Stimulated activated CD8-positive, alpha-beta memory T cell treated with anti-CD3 and anti-CD28 coated beads, Interleukin-15, amount 100 ng/mL, for 4 hours (primary cell): ENCODE measurements at places on chromosomes 7 and 10.

DNA sequence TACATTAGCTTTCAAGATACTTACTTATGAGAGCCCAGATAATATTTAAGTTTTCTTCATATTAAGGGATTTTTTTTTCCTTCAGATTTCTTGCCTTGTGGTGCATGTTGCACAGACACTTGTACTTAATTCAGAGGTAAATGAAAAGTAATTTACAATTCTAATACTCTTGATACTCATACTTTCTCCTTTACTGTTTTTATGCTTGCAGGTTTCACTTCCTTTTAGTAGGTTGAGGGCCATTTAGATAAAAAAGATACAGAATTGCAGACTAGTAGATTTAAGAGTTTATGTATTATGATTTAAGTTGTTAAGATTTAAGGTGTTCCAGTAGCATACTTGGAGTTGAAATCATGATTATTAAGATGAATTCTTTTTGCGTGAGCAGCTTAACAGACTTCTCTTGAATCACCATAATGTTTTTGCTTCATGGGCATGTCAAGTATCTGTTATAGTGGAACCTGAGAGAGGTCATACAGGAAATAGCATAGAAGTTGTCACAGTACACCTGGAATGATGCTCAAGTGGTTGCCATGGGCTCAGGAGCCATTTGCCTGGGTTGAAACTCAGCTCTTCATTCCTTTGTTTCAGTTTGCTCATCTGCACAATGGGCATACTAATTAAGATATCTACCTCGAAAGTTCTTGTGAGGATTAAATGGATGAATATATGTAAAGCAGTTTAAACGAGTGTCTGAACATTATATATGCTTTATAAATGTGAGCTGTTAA, 174.8 kb upstream of the PRPS1L1 start:
- DNase-seq = no peak

DNA sequence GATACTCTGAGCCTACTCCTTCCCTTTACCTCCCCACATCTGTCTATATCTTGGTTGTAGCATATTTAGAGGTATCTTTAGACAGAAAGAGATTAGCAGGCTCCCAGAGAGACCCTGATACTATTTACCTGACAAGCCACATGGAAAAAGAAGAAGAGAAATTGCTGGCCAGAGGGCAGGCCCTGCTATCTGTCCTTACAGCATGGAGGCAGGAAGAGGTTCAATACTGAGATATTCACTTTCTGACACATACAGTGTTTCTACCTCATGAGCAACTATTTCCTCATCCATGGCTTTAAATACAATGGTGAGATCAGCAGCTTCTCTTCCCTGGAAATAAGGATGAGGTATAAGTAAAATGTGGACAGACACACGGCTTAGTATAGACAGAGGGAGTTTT, 33.9 kb upstream of the TSPAN13 start:
- no peak for DNase-seq

GRCh38 chr10:84944187-84944586, 615.8 kb downstream of the CCSER2 start:
- DNase-seq = no peak

DNA sequence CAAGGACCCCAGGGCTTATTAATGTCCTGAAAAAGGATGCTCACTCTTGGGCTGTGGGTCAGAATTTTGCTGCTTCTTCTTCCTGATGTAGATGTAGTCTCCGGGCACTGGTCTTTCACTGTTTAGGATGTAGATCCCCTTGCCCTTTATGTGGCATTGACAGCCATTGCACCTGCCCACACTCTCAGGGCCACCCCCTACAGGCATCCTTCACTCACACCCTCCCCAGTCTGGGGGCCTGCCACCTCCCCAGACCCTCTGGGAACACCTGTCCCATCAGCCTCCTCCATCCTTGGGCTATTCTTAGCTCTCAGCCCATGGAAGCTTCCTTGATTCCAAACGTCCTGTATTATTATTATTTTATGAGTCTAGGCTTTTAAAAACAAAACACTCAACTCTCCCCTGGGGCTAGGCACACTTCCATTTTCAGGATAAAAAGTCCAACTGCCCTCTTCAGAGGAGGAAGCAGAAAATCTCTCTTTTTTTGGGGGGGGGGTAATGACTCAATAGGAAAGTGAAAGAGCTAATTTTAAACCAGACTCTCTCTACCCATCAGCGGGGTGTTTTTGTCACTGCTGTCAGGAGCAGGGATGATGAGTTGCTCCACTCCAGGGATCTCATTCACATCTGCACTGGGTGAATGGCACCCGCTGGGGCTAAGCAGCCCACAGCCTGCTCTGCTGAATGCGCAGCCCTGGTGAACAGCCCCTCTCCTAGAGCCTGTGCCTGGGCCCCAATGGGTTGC, 11.5 kb upstream of the KLRG2 start:
- no peak for DNase-seq

DNA sequence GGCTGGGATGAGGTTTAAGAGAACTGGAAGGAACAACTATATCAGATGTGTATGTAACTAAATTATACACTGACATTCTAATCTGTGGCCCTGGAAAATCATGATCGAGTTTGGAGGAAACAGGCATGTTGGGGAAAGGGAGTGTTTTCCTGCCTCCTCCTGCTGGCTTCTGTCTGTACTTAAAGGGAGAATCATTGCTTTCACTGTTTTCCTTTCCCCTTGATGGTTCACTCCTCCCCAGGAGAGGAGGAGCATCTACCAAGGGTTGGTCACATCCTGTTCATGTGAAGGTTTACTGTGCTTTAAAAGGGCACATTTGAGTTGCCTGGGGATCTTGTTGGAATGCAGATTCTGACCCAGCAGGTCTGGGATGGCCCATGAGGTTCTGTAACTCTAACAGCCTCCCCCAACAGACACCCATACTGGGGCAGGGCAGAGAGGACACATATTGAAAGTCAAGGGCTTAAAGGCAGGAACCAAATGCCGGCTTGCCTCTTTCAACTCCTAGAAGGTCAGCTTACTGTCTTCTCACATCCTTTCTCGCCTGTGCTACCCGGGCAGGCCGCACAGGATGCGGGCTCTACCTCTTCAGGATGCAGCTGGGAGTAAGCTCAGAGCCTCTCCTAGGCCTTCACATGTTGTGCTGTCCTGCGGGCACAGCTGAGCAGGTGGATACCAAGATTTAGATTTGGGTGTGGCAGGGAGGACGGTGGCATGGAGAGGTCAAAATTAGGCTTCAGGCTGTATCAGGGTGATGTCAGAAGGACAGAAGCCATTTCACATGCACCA, 694.8 kb downstream of the KCNMA1 start:
- no peak for DNase-seq

DNA sequence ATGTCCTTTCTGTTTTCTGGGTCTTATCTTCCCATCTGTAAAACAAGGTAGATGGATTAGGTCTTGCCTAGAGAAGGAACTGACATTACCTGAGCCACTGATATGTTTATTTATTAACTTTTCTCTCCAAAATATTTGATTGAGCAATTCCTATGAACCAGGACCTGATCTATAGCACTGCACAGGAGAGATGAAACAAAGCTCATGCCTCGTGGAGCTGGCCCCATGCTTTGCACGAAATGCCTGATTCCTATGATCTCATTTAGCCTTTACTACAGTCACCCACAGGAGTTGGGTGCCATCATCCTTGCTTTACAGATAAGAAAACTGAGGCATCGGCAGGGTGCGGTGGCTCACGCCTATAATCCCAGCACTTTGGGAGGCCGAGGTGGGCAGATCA, 48.2 kb upstream of the ZMIZ1 start:
- no peak for DNase-seq

- no peak for DNase-seq
Measured at GRCh38 chr10:92124020-92124419, 166.9 kb downstream of the CPEB3 start.

DNA sequence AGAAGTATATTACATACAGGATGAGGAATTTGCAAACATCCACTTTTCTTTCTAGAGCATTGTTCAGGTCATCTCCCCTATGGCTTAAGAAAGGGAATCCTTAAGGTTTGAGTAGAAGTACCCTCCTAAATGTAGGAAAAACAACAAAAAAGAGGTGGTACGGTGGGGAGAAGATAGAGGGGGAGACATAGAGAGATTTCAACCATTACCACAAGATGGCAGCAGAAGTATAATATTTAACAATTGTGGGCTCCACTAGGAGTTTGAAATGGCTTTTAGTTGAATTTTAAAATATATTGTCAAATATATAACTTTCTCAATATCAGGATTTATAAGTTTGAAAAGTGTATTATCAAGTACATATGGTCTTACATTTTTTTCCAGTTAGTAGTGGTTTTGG, 72.7 kb upstream of the PRKG1 start:
- DNase-seq = no peak

- DNase-seq = no peak
Measured at GRCh38 chr7:44138698-44139097, 2.4 kb downstream of the MYL7 start.

GRCh38 chr10:112834751-112835181, 115.3 kb upstream of the TCF7L2 start:
- no peak for DNase-seq

DNA sequence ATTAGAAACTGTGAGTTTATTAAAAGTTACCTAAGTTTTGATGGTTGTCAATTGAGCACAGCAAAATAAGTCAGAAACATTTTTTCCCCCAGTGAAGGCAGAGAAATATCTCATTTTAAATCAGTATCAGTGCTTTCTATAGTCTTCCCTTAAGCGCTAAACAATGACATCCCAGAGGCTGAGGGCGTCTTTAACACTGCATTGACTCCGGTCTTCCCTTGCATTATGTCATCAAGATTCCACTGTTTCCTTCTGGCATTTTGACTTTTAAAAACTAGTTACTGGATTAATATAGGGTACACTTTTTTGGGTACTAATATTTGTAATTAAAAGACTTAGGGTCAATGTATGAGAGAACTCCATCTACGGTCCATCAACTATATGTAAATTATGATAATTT, 3.9 kb downstream of the GLUD1 start:
- no peak for DNase-seq

- DNase-seq = no peak
Measured at GRCh38 chr10:7475046-7475911, 64.4 kb upstream of the SFMBT2 start.

GRCh38 chr10:48523212-48523819, 81.6 kb downstream of the ARHGAP22 start:
- no peak for DNase-seq

- no peak for DNase-seq
Measured at GRCh38 chr10:97050956-97051496, 134.7 kb downstream of the SLIT1 start.

DNA sequence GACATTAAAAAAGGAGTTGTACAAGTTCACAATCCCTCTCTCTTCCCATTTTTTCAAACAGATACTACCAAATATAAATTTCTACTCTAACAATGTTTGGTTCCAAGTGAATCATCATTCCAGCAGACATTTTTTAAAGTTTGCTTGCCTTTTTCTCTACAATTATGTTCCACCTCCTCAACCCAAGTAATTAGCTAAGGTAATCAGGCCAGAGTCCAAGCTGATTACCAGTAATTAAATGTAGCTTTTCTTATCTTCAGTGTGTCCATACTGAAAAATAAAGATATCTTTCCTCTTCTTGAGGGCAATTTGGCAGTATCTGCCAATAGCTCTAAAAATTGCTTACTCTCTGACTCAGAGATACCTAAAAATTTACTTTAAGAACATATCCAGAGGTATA, 126.0 kb downstream of the ITGB8 start:
- no peak for DNase-seq

- DNase-seq = no peak
Measured at GRCh38 chr7:30468041-30468440, 10.5 kb downstream of the NOD1 start.

GRCh38 chr10:102246261-102246660, 929 bp downstream of the GBF1 start:
- no peak for DNase-seq

GRCh38 chr10:80156216-80156615, 23.7 kb downstream of the PLAC9 start:
- DNase-seq = no peak

- no peak for DNase-seq
Measured at GRCh38 chr7:26567266-26567665, 275.6 kb downstream of the SNX10 start.

DNA sequence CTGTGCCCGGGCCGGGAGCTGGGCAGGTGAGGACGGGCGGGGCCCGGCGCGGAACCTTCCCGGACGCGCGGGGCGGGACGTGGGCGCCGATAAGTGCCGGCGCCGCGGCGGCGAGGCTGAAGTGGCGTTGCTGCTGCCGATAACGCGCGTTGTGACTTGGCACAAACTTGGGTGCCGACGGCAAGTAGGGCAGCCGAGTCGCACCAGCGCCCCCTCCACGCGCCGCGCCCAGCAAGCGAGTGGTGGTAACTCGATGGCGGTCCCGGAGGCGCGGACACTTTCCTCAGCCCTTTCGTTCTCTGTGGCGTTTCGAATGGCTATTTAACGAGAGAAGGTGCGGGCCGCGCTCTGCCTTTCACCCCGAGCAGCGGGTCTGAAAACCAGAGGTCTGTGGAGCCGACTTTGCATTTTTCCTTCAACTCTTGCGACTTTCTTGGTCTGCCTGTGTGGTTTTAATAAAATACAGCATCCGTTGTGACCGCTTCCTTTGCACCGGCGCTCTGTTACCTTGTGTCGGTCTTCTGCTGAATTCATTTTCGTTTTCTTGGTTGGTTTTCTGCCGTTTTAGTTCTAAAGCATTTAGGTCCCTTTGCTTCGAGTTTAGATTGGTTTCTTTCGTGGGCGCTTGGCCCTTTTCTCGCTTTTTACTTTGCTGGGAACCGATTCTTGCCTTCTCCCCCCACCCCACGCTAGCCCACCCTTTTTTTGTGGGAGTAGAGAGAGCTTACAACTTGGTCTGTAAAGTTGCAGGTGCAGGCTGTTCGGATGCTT, 701 bp downstream of the STK17A start:
- peak; percentile 46 for DNase-seq

DNA sequence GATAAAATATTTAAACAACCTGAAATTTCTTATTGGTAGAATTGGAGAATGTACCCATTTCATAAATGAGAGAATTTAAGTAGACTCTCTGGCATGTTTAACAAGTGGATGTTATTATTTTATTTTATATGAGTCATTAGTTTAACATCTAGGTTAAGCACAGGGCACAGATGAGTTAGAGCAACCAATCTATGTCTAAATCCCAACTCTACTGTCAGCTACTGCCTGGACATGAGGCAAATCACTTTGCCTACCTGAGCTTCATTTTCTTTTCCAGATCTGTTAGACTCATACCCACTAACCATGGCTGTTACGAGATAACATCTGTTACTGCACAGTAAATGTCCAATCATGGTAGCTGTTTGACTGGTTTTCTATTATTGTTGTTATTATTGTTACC, 251.1 kb downstream of the INHBA start:
- DNase-seq = no peak

- no peak for DNase-seq
Measured at GRCh38 chr10:119425102-119425880, 117.2 kb downstream of the RGS10 start.

GRCh38 chr7:142540371-142540770, 208.9 kb upstream of the PRSS1 start:
- DNase-seq = no peak

GRCh38 chr7:53350241-53350640, 314.8 kb downstream of the POM121L12 start:
- DNase-seq = no peak

GRCh38 chr10:128310971-128311658, 184.9 kb upstream of the MKI67 start:
- DNase-seq = no peak

- no peak for DNase-seq
Measured at GRCh38 chr7:26612742-26613141, 251.6 kb downstream of the SKAP2 start.

- no peak for DNase-seq
Measured at GRCh38 chr10:26621889-26622711, 75.4 kb upstream of the PDSS1 start.

- no peak for DNase-seq
Measured at GRCh38 chr10:118960157-118961090, 69.1 kb upstream of the NANOS1 start.

GRCh38 chr7:20208651-20209307, 8.4 kb downstream of the MACC1 start:
- no peak for DNase-seq

GRCh38 chr10:121654021-121654545, 55.8 kb upstream of the FGFR2 start:
- no peak for DNase-seq
